Lung (tissue), 17 donors: ENCODE measurements at places on chromosomes 4 and X. TPM values are rescaled to one million over a fixed set of nuclear protein-coding genes. Genes with fewer than 3 reads are reported as not detected.

The PDE5A gene
- 6.2 TPM for polyA plus RNA-seq

The TEC gene
- 2.0 TPM for polyA plus RNA-seq

The XPNPEP2 gene
- polyA plus RNA-seq: 0.61 TPM

The GABRQ gene
- polyA plus RNA-seq: not detected

The IBSP gene
- polyA plus RNA-seq: not detected

The PF4V1 gene
- polyA plus RNA-seq: not detected

The CRLF2 gene
- polyA plus RNA-seq: 0.19 TPM

The TMSB15C gene
- polyA plus RNA-seq: 0.61 TPM

The TRPC3 gene
- polyA plus RNA-seq: 0.46 TPM

The ZC4H2 gene
- 2.6 TPM for polyA plus RNA-seq

The TRAM1L1 gene
- 0.79 TPM for polyA plus RNA-seq

The STK32B gene
- polyA plus RNA-seq: 0.65 TPM

The TCEAL6 gene
- not detected for polyA plus RNA-seq

The AFM gene
- not detected for polyA plus RNA-seq

The UGT8 gene
- polyA plus RNA-seq: 1.2 TPM

The CTAG1B gene
- polyA plus RNA-seq: not detected

The NAP1L3 gene
- polyA plus RNA-seq: 0.63 TPM

The GLRB gene
- 0.76 TPM for polyA plus RNA-seq
